ENCODE measurements at places on chromosomes 3 and 15. TPM values are rescaled to one million over a fixed set of nuclear protein-coding genes. Genes with fewer than 3 reads are reported as not detected.

DNA sequence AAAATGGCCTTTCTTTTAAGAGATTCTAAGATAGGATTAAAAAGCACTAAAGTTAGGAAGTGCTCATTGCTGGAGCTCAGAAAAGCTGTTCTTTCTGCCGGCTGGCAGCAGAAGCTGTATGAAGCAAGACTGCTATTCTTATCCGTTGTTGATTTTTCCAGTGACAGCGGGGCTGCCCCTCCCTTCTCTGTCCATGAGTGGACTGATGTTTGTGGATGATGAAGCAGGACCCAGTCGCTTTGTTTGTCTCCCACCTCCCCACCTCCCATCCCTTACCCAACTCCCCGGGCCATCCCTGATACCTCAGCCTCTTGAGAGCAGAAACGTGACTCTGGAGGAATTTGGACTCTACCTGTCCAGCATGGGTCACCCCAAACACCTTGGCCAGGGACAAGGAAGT is 10.3 kb upstream of the MUSTN1 start:
- H3K27me3 ChIP-seq, result no peaks in the 10 kb centered on the region
- H3K36me3 ChIP-seq, result peaks cover 33% of the 10 kb centered on the region
- DNase-seq, result no peak
- no peaks in the 10 kb centered on the region for H3K4me1 ChIP-seq
- H3K4me3 ChIP-seq, result no peak overlapping the region
- H3K27ac ChIP-seq, result no peak overlapping the region

- peaks cover 6% of the 10 kb centered on the region for H3K4me1 ChIP-seq
- H3K4me3 ChIP-seq, result no peak overlapping the region
- no peaks in the 10 kb centered on the region for H3K27me3 ChIP-seq
- DNase-seq, result no peak
Measured at GRCh38 chr15:63440756-63441155, 59.1 kb upstream of the CA12 start.

DNA sequence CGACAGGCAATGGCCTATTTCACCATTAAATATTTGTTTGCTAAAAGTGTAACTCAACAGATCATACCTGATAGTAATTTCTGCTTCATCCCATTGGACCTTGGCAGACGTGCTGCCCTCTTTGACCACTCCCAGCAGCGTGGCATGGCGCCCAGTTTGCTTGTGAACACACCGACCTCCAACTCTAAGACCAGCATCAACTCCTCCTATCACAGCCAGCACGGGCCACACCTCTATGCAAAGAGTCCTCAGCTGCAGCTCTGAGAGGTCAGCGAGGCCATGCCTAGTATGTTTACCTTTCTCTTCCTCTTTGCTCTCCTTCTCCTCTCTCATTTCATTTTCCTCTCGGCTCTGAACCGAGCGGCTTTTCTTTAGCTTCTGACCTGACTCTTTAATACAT is 80.6 kb downstream of the FBXL22 start:
- DNase-seq, result no peak
- no peak overlapping the region for H3K4me3 ChIP-seq
- peaks cover 4% of the 10 kb centered on the region for H3K36me3 ChIP-seq

- H3K27me3 ChIP-seq, result no peaks in the 10 kb centered on the region
- H3K4me1 ChIP-seq, result no peaks in the 10 kb centered on the region
- no peak overlapping the region for H3K4me3 ChIP-seq
- no peak for DNase-seq
Measured at GRCh38 chr3:114393367-114394072, 99.7 kb downstream of the TIGIT start.

GRCh38 chr15:66251790-66252684 is 1.5 kb downstream of the MEGF11 start:
- H3K27me3 ChIP-seq, result peaks cover 41% of the 10 kb centered on the region
- H3K4me1 ChIP-seq, result no peaks in the 10 kb centered on the region
- no peaks in the 10 kb centered on the region for H3K36me3 ChIP-seq

- H3K36me3 ChIP-seq, result peaks cover 5% of the 10 kb centered on the region
- H3K27ac ChIP-seq, result no peak overlapping the region
- H3K4me1 ChIP-seq, result no peaks in the 10 kb centered on the region
- DNase-seq, result no peak
- H3K27me3 ChIP-seq, result no peaks in the 10 kb centered on the region
- no peak overlapping the region for H3K4me3 ChIP-seq
Measured at GRCh38 chr3:73955494-73956070, 330.8 kb upstream of the PDZRN3 start.

- peak overlapping the region; percentile 43 for H3K4me3 ChIP-seq
- H3K4me1 ChIP-seq, result peaks cover 14% of the 10 kb centered on the region
- no peaks in the 10 kb centered on the region for H3K27me3 ChIP-seq
Measured at GRCh38 chr3:118988198-118989130, 46.2 kb downstream of the IGSF11 start.

- no peaks in the 10 kb centered on the region for H3K4me1 ChIP-seq
- DNase-seq, result peak; percentile 6
- H3K36me3 ChIP-seq, result no peaks in the 10 kb centered on the region
- no peaks in the 10 kb centered on the region for H3K27me3 ChIP-seq
- H3K4me3 ChIP-seq, result no peak overlapping the region
Measured at GRCh38 chr3:10926256-10926810, 66.2 kb upstream of the SLC6A1 start.

DNA sequence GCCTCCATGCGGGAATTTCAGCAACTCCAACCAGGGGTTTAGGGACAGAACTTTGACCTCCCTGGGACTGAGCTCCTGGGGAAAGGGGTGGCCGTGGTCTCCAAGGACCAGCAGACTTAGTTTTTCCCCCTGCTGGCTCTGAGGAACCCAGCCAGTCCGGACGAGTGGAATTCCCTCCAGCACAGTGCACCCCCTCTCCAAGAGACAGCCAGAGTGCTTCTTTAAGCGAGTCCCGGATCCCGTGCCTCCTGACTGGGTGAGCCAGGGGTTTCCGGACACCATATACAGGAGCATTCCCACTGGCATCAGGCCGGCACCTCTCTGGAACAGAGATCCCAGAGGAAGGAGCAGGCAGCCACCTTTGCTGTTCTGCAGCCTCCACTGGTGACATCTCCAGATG is 459.5 kb downstream of the OCA2 start:
- no peak overlapping the region for H3K4me3 ChIP-seq
- peaks cover 2% of the 10 kb centered on the region for H3K36me3 ChIP-seq
- DNase-seq, result no peak
- peaks cover 4% of the 10 kb centered on the region for H3K4me1 ChIP-seq
- no peak overlapping the region for H3K27ac ChIP-seq
- H3K27me3 ChIP-seq, result no peaks in the 10 kb centered on the region

- no peak overlapping the region for H3K4me3 ChIP-seq
- no peaks in the 10 kb centered on the region for H3K36me3 ChIP-seq
- no peaks in the 10 kb centered on the region for H3K27me3 ChIP-seq
Measured at GRCh38 chr15:99073008-99073717, 31.7 kb upstream of the SYNM start.

GRCh38 chr3:109018828-109019227 is 65.1 kb upstream of the GUCA1C start:
- H3K4me1 ChIP-seq, result no peaks in the 10 kb centered on the region
- H3K27me3 ChIP-seq, result no peaks in the 10 kb centered on the region
- no peak overlapping the region for H3K27ac ChIP-seq

GRCh38 chr3:87350367-87351199 is 74.2 kb upstream of the POU1F1 start:
- no peaks in the 10 kb centered on the region for H3K4me1 ChIP-seq
- H3K27me3 ChIP-seq, result no peaks in the 10 kb centered on the region
- no peak overlapping the region for H3K27ac ChIP-seq
- no peak for DNase-seq
- no peak overlapping the region for H3K4me3 ChIP-seq
- H3K36me3 ChIP-seq, result peaks cover 4% of the 10 kb centered on the region

DNA sequence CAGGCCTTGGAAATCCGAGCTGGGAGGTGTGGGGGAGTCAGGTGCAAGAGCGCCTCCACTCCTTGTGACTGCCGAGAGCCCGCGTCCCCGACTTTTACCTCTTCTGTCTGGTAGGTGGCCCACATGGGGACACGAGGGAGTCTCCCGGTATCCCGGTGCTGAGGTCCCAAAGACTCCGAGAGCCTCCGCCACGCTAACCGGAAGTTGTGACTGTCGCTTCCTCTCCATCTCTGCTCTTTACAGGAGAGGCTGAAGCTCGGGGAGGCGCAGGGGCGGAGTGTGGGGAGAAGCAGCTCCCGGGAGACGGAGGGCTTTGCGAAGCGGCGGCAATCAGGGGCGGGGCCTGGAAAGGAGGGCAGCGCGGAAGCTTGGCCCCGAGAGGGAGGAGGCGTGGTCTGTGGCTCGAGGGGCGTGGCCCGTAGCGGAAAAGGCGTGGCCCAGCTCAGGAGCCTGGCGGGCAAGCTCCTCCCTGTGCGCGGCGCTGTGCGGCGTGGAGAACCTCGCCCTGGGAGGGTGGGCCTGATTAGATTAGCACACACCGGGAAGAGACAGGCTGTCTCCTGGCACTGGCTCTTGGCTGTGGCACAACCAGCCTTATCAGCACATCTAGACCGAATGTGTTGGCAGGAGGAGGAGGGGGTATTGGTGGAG is 143.9 kb downstream of the GABRB3 start:
- peaks cover 4% of the 10 kb centered on the region for H3K4me1 ChIP-seq
- peaks cover 21% of the 10 kb centered on the region for H3K36me3 ChIP-seq
- H3K27ac ChIP-seq, result no peak overlapping the region
- peak overlapping the region; percentile 39 for H3K4me3 ChIP-seq

DNA sequence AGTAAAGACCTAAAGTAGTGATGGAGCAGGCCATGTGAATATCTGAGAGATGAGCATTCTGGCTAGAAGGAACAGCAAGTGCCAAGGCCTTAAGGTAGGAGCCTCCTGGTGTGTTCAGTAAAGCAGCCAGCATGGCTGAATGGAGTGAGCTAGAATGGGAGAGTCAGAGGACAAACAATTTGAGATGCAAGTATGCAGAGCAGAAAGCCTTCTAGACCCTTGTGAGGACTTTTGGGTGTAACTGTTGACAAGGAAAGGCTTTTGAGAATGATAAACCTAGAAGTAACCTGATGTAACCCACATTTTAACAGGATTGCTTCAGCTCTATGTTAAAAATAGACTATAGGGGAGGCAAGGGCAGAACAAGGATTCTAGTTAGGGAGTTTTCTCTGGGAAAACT is 14.8 kb upstream of the RNF7 start:
- no peak overlapping the region for H3K27ac ChIP-seq
- H3K4me1 ChIP-seq, result no peaks in the 10 kb centered on the region
- DNase-seq, result no peak
- no peak overlapping the region for H3K4me3 ChIP-seq
- H3K27me3 ChIP-seq, result no peaks in the 10 kb centered on the region
- no peaks in the 10 kb centered on the region for H3K36me3 ChIP-seq

- H3K27me3 ChIP-seq, result peaks cover under 1% of the 10 kb centered on the region
- no peaks in the 10 kb centered on the region for H3K36me3 ChIP-seq
- peaks cover 4% of the 10 kb centered on the region for H3K4me1 ChIP-seq
- no peak for DNase-seq
Measured at GRCh38 chr3:71778353-71778752, 6.6 kb downstream of the PROK2 start.

- DNase-seq, result peak; percentile 61
- H3K27ac ChIP-seq, result no peak overlapping the region
- H3K4me3 ChIP-seq, result peak overlapping the region; percentile 21
- peaks cover 65% of the 10 kb centered on the region for H3K27me3 ChIP-seq
- no peaks in the 10 kb centered on the region for H3K4me1 ChIP-seq
- H3K36me3 ChIP-seq, result peaks cover 2% of the 10 kb centered on the region
Measured at GRCh38 chr15:52787123-52787503, 3.0 kb downstream of the ONECUT1 start.

DNA sequence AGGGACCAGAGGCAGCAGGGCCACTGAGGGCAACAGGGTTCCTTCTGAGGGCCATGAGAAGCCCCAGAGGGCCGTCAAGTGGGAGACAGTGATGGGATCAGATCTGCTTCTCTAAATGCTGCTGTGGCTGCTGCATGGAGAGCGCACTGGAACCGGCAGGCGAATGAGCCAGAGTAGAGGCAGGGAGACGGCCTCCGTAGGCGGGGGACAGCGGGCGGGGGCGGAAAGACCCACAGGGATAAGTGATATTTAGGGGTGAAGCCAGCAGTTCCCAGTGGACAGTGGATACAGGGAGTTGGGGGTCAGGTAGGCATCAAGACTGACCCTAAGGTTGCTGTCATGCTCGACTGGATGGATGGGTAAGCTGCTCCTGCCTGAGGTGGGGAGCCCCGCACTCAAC is 45.0 kb downstream of the GLDN start:
- no peak overlapping the region for H3K27ac ChIP-seq
- H3K27me3 ChIP-seq, result no peaks in the 10 kb centered on the region
- H3K36me3 ChIP-seq, result no peaks in the 10 kb centered on the region
- H3K4me1 ChIP-seq, result peaks cover 6% of the 10 kb centered on the region

DNA sequence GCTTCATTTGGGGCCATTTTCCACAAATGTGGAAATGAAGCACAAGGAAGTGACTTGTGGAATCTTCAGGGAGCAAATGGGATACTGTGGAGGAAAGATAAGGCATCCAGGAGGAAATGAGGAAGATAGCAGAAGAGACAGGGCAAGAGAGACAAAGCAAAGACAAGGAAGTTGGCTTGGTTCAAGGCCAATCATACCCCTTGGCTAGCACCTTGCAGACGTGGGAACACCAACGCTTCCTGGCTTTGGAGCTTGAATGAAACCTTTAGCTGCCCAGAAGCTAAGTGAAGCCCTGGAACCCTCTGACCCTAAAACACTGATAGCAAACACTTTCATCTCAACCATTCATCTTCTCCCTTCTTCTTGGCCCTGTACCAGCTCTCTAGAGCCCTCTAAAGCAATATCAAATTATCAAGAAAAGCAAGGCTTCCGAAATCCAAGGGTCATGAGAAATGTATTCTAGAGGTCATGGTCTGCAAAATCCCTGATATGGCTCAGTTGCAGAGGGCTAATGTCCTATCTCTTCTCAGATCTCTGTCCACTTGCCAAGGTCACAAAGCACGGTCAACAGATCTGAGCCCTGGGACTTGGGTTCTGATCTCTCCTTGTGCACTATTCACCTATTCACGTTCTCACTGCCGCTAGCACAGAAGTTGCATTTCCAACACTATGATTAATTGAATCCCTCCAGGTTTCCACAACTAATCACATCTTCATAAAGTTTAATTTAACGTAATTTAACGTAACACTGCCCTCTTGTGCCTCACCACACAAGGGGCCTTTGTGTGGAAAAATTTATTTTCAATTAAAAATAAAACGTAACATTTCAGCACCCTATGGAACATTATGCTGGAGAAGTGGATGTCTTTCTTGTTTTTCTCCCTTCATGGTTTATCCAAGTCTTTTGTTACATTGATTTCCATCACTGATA is 557.6 kb upstream of the ADAMTS9 start:
- no peak for DNase-seq
- no peak overlapping the region for H3K4me3 ChIP-seq
- no peak overlapping the region for H3K27ac ChIP-seq
- H3K36me3 ChIP-seq, result no peaks in the 10 kb centered on the region

GRCh38 chr3:56835650-56836227 is 34.0 kb upstream of the ARHGEF3 start:
- no peak overlapping the region for H3K27ac ChIP-seq
- no peak for DNase-seq
- no peaks in the 10 kb centered on the region for H3K4me1 ChIP-seq
- H3K4me3 ChIP-seq, result no peak overlapping the region

GRCh38 chr3:61903931-61904657 is 342.7 kb downstream of the PTPRG start:
- no peak for DNase-seq
- no peaks in the 10 kb centered on the region for H3K36me3 ChIP-seq
- H3K27ac ChIP-seq, result no peak overlapping the region
- H3K4me1 ChIP-seq, result peaks cover 21% of the 10 kb centered on the region
- H3K27me3 ChIP-seq, result no peaks in the 10 kb centered on the region

The LARP6 gene
- 18.9 TPM for total RNA-seq

The BDH1 gene
- total RNA-seq, result 23.8 TPM

The STXBP5L gene
- total RNA-seq, result 4.7 TPM

The GP5 gene
- total RNA-seq, result not detected

The ATP13A5 gene
- not detected for total RNA-seq

The ASB14 gene
- total RNA-seq, result not detected

The GPR176 gene
- total RNA-seq, result 132 TPM

The ACKR2 gene
- not detected for total RNA-seq

The GPR160 gene
- total RNA-seq, result 14.1 TPM

Measured in H9 (cell line).